ENCODE measurements at places on chromosomes 7 and 10.

GRCh38 chr10:11813855-11814567, 9.1 kb upstream of the PROSER2 start:
- DNase-seq = no peak

DNA sequence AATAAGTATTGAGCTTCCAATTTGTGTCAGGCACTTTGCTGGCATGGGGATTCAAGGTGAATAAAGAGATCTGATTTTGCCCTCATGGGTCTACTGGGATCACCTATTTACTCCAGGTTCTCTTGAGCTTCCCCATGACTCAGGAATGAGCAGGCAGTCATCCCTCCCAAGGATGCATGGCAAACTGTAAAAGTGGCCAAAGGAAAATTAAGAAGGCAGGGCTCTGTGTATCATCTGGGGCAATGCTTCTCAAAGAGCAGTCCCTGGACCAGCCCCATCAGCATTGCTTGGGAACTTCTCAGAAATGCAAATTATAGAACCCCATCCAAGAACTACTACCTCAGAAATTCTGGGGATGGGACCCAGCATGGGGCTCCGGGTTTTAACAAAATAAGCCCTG, 48.7 kb downstream of the WDFY4 start:
- DNase-seq = no peak

GRCh38 chr7:37395618-37396259, 52.9 kb downstream of the ELMO1 start:
- DNase-seq = peak; percentile 36

GRCh38 chr7:101629171-101629570, at the start of gene MYL10:
TSS of gene MYL10 (minus strand) at chr7:101629296. CDS start at chr7:101629118, 178 bp downstream.
- peak; percentile 21 for DNase-seq

Data from NCI-H82 (cell line).